ENCODE measurements at places on chromosomes 12 and 14.

GRCh38 chr14:95415993-95416392, 96.3 kb upstream of the CLMN start:
- no peak for DNase-seq

GRCh38 chr14:58752289-58752688, 114.5 kb downstream of the DACT1 start:
- DNase-seq = no peak

DNA sequence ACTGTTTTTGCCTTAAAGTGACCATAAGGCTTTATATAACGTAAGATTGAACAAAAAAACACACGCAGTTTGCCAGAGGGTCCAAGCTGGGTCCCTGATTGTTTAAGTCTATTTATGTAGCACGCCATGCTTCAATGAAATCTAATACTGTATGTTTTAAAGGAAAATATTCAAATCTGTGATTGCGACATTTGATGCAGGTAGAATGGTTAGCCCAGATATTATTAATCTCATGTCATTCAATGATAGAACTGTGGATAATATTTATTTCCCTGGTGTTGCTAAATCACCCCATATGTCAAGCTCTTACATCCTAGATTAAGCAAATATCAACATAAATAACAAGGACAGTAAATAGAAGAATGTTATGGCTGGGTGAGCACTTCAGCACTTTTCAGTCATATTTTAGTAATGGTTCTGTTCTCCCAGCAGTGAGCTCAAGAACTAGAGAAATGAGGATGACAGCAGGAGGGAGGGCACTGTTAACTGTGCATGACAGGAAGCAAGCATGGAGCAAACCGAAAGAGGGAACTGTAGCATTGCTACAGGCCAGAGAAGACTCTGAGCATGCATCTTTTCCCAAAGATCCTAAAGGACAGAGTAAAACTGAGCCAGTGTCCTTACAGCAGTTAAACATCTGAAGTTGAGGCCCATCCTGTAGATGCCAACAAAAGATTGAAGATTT, 465.7 kb upstream of the MGAT4C start:
- no peak for DNase-seq

- DNase-seq = no peak
Observed at GRCh38 chr12:2533036-2533435, 261.7 kb upstream of the FKBP4 start.

- DNase-seq = no peak
Observed at GRCh38 chr14:24317141-24317928, 6.0 kb downstream of the LTB4R start.

DNA sequence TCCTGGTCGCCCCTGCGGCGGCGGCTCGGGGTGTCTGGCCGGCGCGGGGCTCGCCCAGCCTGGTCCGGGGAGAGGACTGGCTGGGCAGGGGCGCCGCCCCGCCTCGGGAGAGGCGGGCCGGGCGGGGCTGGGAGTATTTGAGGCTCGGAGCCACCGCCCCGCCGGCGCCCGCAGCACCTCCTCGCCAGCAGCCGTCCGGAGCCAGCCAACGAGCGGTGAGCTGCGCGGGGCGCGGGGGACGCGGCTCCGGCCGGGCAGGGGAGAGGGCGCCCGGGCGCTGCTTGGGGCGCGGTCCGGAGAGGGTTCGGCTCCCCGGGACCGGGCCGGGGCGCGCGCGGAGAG, at the start of gene LGALS3:
LGALS3 (plus strand) TSS at position 167 of the 342 bp plus-strand sequence. CDS start 8,122 bp downstream, outside the sequence.
- DNase-seq = no peak

DNA sequence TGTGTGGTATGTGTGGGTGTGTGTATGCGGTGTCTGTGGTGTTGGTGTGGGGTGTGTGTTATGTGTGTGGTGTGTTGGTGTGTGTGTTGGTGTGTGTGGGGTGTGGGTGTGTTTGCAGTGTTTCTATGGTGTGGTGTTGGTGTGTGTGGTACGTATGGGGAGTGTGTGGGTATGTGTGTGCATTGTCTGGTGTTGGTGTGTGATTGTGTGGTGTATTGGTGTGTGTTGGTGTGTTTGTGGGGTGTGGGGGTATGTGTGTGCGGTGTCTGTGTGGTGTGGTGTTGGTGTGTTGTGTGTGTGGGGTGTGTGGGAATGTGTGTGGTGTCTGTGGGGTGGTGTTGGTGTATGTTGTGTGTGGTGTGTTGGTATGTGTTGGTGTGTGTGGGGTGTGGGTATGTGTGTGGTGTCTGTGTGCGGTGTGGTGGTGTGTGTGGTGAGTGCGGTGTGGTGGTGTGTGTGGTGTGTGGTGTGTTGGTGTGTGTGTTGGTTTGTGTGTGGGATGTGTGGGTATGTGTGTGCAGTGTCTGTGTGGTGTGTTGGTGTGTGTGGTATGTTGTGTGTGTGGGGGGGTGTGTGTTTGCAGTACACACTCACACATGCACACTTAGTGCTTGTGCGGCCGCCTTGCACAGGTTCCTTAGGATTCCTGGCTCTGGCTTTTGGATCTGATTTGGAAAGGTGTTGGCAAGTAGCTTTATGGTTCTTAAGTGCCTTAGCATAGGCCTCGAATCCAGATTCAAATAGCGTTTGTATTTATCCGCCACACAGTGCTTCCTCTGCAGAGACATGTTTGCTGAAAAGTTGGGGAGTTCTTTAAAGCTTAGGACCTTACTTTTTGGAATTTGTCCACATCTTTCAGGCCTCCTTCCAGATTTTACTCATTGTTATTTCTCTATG, 16.4 kb downstream of the MLXIP start:
- DNase-seq = no peak

GRCh38 chr12:57087010-57087690, 1.8 kb upstream of the NAB2 start:
- DNase-seq = peak; percentile 68

DNA sequence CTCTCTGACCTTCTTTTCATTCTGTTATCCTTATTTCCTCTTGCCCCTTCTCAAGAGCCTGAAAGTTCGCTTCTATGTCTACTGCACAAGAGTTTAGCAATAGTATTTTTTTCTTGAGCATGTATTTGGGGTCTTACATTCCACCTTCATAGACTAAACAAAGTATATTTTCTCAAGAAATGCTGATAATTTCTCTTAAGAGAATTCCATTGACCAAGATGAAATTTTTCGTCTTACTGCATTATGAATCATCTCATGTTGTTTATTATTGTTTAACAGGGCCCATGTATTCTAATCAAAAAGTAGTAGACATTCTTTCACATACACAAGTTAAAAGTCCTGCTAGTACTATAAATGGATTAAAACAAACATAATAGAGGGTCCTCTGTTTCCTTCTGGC, 219.3 kb downstream of the C12orf50 start:
- no peak for DNase-seq

DNA sequence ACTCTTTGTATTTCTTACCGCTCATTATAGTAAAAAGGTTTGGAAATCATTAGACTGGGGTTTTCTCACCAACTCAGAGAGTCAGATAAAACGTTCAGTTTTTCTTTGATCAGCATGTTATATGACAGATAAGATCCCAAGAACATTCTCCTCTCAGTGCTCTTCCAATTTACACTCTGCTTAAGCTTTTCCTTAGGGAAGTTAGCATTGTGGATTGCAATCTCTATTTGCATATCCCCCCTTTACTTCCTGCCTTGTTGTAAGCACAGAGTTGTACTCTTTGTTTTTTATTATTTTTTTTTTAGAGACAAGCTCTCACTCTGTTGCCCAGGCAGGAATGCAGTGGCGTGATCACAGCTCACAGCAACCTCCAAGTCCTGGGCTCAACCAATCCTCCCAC, 11.4 kb upstream of the CFAP54 start:
- no peak for DNase-seq

- DNase-seq = no peak
Observed at GRCh38 chr12:105554223-105554678, 223.8 kb downstream of the C12orf75 start.

GRCh38 chr12:45243963-45244362, 28.1 kb downstream of the ANO6 start:
- no peak for DNase-seq

GRCh38 chr12:25364529-25365339, 114.0 kb upstream of the KRAS start:
- no peak for DNase-seq

- DNase-seq = no peak
Observed at GRCh38 chr12:2215709-2216560, 163.1 kb downstream of the CACNA1C start.

DNA sequence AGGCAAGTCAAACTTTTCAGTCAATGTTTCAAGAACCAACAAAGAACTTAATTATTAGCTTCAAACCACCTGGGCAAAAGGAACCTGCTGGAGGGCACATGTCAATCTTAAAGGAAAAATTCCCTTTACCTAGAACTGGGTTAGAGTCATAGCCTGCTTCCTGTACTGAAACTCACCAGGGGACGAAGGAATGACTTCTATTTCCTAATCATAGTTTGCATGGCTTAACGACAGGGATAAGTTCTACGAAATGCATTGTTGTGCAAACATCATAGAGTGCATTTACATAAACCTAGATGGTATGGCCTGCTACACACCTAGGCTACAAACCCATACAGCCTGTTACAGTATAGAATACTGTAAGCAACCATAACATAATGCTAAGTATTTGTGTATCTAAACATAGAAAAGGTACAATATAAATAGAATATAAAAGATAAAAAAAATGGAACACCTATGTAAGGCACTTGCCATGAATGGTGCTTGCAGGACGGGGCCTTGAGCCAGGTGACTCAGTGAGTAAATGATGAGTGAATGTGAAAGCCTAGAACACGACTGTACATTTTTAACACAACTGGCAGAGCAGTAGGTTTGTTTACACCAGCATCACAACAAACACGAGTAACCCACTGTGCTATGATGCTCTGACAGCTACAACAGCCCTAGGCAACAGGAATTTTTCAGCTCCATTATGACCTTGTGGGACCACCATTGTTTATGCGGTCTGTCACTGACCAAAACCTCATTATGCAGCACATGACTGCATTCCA, 234.9 kb upstream of the CAND1 start:
- DNase-seq = no peak

DNA sequence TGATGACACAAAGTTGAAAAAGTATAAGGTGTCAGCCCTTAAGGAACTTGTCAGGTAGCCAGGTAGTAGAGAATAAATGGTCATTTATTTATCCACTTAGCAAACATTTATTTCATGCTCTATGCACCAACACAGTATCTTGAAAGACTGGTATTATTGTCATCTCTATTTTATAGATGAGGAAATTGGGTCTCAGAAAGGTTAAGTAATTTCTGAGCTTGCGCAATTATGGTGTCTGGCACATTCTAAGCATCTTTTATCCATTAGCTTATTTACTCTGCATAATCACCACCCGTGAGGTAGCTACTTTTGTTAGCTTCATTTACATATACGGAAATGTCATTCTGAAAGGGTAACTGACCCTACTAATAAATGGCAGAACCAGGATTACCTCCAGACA, 2.5 kb upstream of the UTP20 start:
- no peak for DNase-seq

DNA sequence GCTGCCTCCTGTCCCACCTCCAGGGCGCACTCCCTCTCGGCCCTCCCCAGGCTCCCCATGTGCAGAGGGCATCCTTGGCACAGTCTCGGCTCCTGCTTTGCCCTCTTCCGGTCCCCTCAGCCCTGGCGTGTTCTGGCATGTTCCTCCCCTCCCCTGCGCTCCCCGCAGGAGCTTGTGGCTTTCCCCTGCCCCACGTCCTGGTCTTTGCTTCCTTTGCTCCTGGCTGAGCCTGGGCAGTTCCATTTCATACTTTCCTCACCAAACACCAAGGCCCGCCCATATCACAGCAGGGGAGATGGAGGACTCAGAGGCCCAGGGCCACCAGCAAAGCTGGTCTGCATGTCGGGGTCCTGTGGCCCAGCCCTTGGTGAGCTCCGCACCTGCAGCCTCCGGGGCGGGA, 56.0 kb downstream of the FBRSL1 start:
- DNase-seq = no peak

- DNase-seq = no peak
Observed at GRCh38 chr14:73223049-73223448, 14.3 kb upstream of the PAPLN start.

DNA sequence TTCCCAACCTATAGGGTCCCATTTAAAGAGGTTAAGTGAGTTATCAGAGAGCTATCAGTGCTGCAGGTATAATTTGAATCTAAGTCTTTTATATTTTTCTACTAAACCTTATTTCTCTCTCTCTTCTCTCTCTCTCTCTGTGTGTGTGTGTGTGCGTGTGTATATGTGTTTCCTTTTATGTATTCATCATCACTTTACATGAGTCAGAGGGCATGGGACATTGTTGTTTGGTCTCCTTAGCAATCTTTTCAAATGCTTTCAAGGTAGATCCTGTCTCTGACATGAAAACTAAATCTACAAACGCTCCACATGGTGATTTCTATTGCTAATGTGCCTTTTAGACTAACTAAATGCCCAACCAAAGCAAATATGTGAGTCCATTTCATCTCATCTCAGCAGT, 459.7 kb downstream of the BTG1 start:
- no peak for DNase-seq

DNA sequence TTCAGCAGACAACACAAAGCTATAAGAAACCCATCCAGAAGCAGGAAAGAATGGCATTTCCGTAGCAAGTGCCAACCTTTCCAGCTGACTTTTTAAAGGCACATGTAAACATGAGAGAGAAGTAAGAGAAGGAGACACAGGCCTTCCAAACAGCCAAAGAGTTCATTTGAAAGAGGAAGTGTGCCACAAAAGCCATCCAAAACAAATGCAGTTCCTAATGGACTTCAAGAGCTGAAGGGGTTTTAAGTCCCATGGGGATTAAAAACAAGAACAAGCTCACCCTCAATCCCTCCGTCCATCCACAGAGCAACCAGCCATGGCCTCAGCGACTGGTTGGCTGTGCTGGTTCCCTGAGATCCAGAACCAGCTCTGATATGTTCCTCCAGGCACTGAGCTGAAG, 4.5 kb upstream of the DPF3 start:
- DNase-seq = no peak

- no peak for DNase-seq
Observed at GRCh38 chr14:68705741-68706283, 87.1 kb downstream of the ZFP36L1 start.

GRCh38 chr12:124030510-124030909, 57.5 kb downstream of the ZNF664 start:
- DNase-seq = no peak

GRCh38 chr12:123075087-123075645, 75.7 kb downstream of the PITPNM2 start:
- no peak for DNase-seq

DNA sequence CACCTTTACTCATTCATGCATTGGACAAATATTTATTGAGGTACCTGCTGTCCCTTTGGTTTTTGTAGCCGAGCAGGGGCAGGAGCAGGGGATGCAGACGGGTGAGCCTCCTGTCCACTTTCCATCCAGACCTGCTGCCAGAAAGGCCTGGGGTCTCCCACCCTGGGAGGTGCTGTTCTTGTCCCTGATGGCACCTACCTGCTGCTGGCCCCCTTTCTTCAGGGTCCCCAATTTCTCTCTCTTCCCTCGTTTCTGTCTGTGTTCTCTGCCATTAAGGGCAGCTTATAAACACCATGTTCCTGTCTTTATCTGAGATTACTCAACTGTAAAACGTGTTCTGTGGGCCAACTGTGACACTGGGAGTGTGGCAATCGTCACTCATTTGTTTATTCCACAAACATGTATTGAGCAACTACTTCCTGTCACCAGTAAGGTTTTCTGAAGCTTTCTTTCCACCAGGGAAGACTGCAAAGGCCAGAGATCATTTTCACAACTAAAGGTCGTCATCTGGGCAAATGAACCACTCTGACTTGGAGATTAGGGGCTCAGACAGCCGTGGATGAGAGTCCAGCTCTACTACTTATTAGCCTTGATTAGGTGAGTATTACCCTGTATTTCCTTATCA, at the start of gene HAL:
HAL (minus strand) TSS at position 311 of the 625 bp plus-strand sequence. CDS start 434 bp downstream, outside the sequence.
- no peak for DNase-seq

All from central memory CD8-positive, alpha-beta T cell (primary cell).